ENCODE measurements at places on chromosomes 6 and 20.

- no peak for DNase-seq
Observed at GRCh38 chr20:14824996-14825395, 487.6 kb upstream of the FLRT3 start.

DNA sequence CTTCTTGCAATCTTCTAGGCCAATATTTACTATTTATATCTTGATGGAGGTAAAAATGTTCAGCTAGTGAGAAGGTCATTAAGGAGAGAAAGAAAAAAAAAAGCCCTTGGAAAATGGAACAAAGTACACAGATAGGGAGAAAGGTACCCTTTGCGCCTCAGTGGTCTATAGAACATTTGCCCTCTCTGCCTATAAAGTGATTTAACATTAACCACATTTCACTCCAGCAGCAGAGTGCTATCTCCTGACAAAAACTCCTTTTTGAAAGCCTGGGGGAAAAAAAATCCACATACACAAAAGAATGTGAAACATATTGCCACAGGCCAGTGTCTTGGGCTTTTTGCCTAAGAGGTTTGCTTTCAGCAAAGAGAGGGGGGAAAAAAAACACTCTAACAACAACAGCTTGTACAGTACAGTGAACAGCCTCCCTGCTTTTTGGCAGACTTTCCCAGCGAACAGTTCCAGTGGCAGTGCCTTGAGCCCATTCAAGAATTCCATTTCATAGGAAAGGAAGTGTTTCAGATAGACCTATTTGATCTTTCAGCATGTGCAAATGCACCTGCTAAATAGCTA, 695 bp downstream of the ARHGAP18 start:
- peak; percentile 32 for DNase-seq

- no peak for DNase-seq
Observed at GRCh38 chr6:89351671-89352277, 748 bp downstream of the UBE2J1 start.

DNA sequence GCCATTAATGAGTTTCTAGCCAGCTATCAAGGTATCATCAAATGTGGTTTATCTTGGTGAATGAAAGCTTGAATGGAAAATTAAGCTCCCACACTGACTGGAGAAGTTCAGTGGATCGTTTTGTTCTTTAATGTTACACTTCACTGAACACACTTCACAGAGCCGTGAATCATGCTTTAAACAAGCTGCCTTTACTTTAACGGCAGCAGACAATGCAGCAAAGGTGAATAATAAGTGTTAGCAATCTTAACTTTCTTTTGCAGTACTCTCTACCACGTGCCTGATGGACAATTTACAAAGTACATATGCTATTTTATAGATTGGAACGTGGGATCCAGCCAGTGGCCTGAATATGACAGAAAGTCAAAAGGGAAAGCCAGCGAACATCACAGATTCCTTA, 424.5 kb downstream of the GRIK2 start:
- peak; percentile 8 for DNase-seq

- no peak for DNase-seq
Observed at GRCh38 chr6:155347800-155348199, 33.5 kb upstream of the TFB1M start.

DNA sequence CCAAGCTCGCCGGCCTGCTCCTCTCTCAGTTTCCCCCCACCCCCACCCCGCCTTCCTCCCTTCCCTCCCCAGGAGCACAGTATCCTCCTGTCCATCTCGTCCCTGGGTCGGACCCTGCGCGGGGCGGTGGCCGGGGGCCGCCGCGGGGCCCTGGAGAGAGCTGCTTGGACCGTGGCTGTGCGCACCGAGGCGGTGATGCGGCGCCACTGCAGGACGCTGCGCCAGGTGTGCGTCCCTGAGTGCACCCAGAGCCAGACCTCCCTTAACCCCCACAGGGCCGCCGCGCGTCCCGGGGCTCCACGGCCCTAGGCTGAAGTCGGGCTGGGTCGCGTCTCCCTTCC, 2.2 kb downstream of the C20orf204 start:
- no peak for DNase-seq

- no peak for DNase-seq
Observed at GRCh38 chr6:100370265-100370664, 94.5 kb downstream of the SIM1 start.

- DNase-seq = peak; percentile 65
Observed at GRCh38 chr20:653110-653589, at the start of gene SRXN1. Gene SRXN1, minus strand, starts transcription at chr20:653200. Its CDS starts 15 bp downstream, at chr20:653185.

- no peak for DNase-seq
Observed at GRCh38 chr20:58888521-58889333, 36.2 kb downstream of the GNAS start.

DNA sequence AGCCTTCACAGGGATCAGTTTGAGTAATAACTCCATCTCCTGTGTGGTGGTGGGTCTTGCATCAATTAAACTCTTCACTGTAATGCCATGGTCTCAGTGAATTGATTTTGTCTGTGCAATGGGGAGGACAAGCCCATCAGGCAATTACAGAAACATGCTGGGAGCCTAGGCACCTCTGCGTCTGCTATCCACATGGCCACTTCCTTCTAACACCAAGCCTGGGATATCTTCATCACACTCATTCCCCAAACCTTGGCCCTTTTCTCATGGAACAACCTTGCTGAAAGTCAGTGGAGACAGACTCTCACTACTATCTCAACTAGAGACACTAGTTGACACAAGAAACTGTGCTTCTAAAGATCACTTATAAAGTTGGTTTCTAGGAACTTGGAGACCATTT, 210.1 kb upstream of the SHLD1 start:
- no peak for DNase-seq

DNA sequence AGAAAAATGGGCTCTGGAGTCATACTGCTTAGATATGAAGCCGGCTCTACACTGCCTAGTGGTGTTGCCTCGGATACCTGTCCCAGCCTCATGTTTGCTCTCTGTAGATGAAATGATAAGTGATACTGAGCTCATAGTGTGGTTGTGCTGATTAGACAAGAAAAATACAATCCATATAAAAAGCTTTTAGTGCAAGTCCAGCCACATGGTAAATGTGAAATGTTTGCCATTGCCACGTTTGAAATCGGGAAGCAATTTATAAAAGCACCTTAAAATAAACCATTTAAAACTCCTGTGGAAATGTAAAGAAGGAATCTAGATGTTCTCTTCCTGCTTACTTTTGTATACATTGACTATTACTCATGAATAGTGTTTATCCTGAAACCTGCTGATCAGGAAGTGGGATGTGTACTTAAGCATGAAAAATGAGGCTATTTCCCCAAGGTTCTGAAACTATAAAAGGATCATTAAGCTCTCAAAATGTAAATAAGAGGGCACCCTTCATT, 13.1 kb upstream of the PBOV1 start:
- DNase-seq = no peak

- no peak for DNase-seq
Observed at GRCh38 chr6:105270511-105270910, 90.7 kb upstream of the POPDC3 start.

GRCh38 chr6:16519265-16520242, 241.7 kb downstream of the ATXN1 start:
- DNase-seq = no peak

- DNase-seq = no peak
Observed at GRCh38 chr6:14021449-14021848, 96.1 kb upstream of the CD83 start.

GRCh38 chr20:6506906-6507305, 260.6 kb upstream of the BMP2 start:
- no peak for DNase-seq

DNA sequence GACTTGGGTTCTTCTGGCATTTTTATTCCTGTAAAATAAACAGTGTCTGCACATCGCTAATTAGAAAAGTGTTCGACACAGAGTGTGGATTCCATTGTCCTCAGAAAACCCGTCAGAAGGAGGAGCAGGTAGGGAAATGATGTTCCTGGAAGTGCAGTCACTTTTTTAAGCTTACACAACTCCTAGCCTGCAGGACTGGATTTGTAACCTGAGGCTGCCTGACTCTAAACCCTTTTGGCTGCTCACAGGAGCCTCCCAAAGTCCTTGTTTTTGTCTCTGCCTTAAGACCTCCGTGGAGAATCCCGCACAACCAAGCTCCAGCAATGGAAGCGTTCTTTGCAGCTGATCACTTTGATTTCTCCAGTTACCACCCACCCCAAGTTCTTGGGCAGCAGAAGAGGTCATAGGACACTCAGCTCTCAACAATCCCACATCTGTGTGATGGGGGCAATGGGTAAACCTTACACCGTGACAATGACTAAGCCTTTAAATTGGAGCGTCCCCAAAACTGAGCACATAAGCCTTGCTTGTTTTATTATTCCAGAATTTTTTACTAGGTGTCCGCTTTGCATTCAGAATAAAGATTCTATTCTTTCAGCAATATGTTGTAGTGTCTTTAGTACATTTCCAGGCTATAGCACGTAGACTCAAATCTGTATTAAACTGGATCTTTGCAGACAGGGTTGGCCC, 227.9 kb downstream of the TBXT start:
- DNase-seq = no peak

- DNase-seq = no peak
Observed at GRCh38 chr6:31680226-31681134, at the start of gene LY6G5C. Gene LY6G5C, minus strand, starts transcription at chr6:31681067. Its CDS starts 694 bp downstream, at chr6:31680373.

GRCh38 chr20:45337367-45338120, 10.7 kb downstream of the SDC4 start:
- no peak for DNase-seq

GRCh38 chr20:63328026-63328700, 33.0 kb downstream of the CHRNA4 start:
- no peak for DNase-seq

DNA sequence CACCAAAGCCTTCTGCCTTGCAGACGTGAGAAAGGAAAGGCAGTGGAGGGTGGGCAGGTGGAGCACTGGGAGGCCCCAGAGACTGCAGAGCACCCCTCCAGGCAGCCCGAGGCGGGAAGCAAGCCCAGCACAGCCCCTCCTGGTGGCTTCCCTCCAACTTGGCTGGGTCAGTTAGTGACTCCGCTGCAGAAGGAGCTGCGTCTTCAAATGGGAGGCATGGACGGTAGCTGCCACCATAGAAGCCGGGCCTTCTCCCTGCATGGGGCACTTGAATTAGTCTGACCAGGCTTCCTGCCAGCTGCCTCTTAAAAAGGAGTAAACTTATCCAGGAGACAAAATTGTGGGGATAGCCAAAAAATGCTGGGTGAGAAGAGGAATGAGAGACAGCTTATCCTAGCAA, 88.0 kb upstream of the RPS6KA2 start:
- DNase-seq = no peak

DNA sequence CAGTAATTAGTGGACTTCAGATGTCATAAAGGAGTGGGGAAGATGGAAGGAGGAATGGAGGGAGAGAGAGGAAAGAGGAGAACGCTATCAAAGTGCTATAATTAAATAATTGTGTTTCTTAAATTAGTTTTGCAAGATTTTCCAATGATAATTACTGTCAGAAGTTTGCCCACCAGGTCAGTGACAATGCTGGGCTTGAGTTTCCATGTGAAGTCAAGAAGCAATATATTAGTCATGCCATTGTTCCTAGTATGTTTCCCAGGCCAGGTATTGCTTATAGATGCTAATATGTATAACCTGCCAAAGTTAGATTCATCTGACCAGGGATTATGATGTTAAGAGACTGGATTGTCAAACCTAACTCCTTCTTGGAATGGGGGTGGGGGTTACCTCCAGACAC, 131.9 kb downstream of the GJA10 start:
- DNase-seq = no peak

GRCh38 chr6:82040405-82041221, 206.9 kb downstream of the IBTK start:
- DNase-seq = peak; percentile 23

GRCh38 chr6:157486572-157486971, 105.6 kb downstream of the ZDHHC14 start:
- no peak for DNase-seq

DNA sequence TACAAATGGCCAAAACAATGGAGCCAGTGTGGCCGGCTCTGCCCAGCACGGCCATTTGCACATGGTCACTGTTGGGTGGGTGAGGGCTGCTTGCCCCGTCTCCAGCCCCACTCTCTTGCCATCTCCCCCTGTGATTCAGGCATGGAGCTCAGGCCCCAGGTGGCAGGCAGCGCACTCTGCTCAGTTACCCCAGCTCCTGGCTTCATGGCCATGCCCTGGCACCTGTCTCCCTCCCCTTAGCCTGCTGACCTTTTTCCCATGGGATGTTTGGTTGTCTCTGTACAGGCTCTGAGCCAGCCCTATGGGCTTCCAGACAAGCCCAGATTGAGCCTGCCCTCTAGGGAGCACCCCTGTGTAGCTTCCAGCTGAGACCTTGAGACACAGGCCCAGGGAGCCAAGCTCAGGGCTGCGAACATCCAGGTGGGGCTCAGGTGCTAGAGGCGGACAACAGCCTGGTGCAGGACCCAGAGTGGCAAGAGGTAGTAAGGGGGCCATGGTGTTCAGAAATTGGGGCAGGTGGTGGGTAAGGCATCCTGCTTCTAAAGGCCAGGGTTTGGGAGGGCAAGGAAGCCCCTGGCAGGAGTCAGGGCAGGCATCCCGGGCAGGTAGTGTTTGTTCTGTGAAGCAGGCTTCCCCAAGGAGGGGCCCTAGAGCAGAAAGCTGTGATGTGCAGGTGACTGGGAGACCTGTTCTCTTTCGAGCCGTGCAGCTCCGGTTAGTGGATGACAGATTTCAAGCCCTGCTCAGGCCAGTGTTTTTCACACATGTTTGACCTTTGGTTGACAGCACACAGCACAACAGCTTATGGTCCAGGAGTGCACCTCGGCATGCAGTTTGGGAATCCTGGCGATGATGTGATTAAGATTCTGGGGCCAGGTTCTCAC, 17.7 kb downstream of the SYNJ2 start:
- DNase-seq = no peak

GRCh38 chr6:126530775-126531174, 190.9 kb downstream of the CENPW start:
- DNase-seq = peak; percentile 10

- DNase-seq = no peak
Observed at GRCh38 chr6:131116755-131117360, 18.4 kb upstream of the AKAP7 start.

GRCh38 chr6:10791673-10792072, 44.1 kb downstream of the TMEM14B start:
- no peak for DNase-seq

- DNase-seq = no peak
Observed at GRCh38 chr6:42441697-42442081, 10.0 kb downstream of the TRERF1 start.

GRCh38 chr6:108869876-108870275, 21.7 kb downstream of the ARMC2 start:
- no peak for DNase-seq

DNA sequence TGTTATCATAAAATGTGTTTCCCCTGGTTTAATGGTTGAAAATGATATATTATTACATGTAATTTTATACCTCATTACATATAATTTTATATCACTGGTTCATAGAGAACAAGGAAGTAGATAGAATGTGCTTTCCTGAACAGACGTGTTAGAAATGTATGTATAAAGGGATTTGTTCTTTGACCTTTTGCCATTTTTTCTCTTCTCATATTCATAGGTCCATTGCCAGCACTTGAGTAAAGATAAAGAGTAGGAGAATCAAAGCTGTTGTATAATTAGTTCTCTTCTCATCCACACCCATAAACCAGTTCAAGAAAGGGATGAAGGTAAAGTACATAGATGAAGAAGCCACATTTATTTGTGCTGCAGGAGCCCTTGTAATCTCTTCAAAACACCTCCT, 46.7 kb downstream of the RNF217 start:
- DNase-seq = no peak

Measured in right renal pelvis (tissue), 4 donors.